Activated naive CD4-positive, alpha-beta T cell treated with anti-CD3 and anti-CD28 coated beads for 36 hours (primary cell): ENCODE measurements at places on chromosomes 6 and 20.
A peak's percentile ranks its signal among the peaks of the same experiment; 100 is the strongest.

GRCh38 chr20:8388707-8389106 is 256.6 kb downstream of the PLCB1 start:
- no peaks in the 10 kb centered on the region for H3K4me1 ChIP-seq
- no peaks in the 10 kb centered on the region for H3K36me3 ChIP-seq
- no peak overlapping the region for H3K4me3 ChIP-seq
- no peak overlapping the region for H3K27ac ChIP-seq
- no peak for DNase-seq
- H3K27me3 ChIP-seq, result peaks cover 3% of the 10 kb centered on the region

DNA sequence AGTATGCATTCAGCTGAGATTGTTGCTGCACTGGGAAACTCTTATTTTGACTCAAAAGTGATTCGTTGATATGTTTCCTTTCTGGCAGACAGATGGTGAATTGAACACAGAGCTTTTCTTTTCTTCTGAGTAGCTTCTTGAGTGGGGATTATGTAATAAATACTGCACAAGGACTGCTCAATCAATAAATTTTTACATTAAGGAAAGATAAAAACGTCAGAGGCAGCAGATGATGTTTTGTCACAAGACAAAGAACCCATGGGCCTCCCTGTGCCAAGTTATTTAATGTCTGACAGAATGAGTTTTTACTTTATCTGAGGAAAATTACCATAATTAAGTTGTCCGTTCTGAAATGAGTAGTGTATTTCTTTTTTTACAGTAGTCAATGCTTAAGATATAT is 460.3 kb downstream of the UTRN start:
- H3K4me3 ChIP-seq, result no peak overlapping the region
- H3K27ac ChIP-seq, result no peak overlapping the region
- DNase-seq, result no peak
- no peaks in the 10 kb centered on the region for H3K4me1 ChIP-seq
- H3K36me3 ChIP-seq, result peaks cover 1% of the 10 kb centered on the region

DNA sequence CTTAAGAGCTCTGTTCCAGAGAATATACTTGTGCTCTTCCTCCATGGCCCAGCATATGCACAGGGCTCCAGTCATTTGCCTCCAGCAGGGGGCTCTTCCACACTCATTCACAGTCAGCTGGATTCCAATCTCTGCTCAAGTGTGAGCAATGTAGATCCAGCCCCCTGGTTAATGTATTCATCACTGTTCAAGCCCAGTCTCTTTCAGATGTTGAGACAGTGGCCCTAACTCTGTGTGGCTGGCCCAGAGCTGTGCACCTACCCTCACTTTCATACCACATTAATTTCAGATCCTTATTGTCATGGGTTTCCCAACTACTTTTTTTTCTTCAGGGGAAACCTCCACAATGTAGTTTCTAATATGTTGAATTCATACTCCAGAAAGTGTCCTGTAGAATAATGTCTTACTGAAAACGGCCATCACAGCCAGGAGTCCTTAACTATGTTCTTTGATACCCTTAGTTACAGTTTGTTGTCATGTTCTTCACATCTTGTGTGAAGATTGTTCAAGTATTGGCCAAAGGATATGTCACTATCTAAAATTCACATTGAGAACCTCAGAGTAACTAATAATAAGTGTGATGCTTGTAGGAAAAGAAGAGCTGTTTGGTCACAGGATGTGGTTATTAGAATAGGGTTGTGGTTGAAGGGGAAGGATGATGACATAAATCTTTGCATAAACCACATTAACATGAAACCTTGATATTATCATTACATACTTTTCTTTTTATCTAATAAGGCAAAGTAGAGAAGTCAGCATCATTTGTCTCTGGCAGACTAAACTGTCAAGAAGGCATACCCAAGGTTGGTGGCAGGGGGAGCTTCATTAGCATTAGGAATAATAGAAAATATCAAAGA is 14.4 kb upstream of the HLA-DQA1 start:
- H3K4me1 ChIP-seq, result peaks cover 32% of the 10 kb centered on the region
- peak; percentile 56 for DNase-seq
- peaks cover 3% of the 10 kb centered on the region for H3K36me3 ChIP-seq
- H3K27ac ChIP-seq, result peak overlapping the region; percentile 90

- H3K4me3 ChIP-seq, result peak within 1 kb of the TSS; percentile 74
- peaks cover 18% of the 10 kb centered on the region for H3K27me3 ChIP-seq
- no peaks in the 10 kb centered on the region for H3K36me3 ChIP-seq
- H3K4me1 ChIP-seq, result peaks cover 18% of the 10 kb centered on the region
- DNase-seq, result peak; percentile 78
Observed at GRCh38 chr6:3157131-3157933, at the start of gene TUBB2A. Gene TUBB2A, minus strand, starts transcription at chr6:3157544. Its CDS starts 81 bp downstream, at chr6:3157463.

DNA sequence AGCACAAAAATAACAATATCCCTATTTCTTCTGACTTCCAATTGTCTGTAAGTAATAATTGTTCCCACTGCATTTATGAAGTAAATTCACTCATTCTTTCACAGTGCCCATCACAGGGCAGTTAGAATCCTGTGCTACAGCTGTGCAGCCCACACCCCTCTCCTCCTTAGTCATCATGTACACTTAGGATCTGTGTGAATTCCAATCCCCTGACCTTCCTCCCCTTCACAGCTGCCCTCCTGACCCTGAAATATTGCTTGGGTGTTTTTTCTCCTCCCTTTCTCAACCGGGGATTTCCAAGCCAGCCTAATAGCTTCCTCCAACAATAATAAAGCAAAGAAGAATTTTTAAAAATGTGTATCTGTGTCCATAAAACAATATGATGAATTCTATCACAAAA is 91.5 kb upstream of the BEND6 start:
- no peak for DNase-seq
- H3K36me3 ChIP-seq, result no peaks in the 10 kb centered on the region
- no peaks in the 10 kb centered on the region for H3K27me3 ChIP-seq
- H3K4me3 ChIP-seq, result no peak overlapping the region

- H3K36me3 ChIP-seq, result peaks cover 10% of the 10 kb centered on the region
- DNase-seq, result peak; percentile 89
- H3K27ac ChIP-seq, result peak within 1 kb of the TSS; percentile 90
- peaks cover 18% of the 10 kb centered on the region for H3K4me1 ChIP-seq
- no peaks in the 10 kb centered on the region for H3K27me3 ChIP-seq
Observed at GRCh38 chr20:33731693-33732165, at the start of gene ZNF341. Gene ZNF341, plus strand, starts transcription at chr20:33731996. Its CDS starts 26 bp downstream, at chr20:33732022.

- H3K27ac ChIP-seq, result no peak overlapping the region
- H3K4me3 ChIP-seq, result no peak overlapping the region
- H3K36me3 ChIP-seq, result no peaks in the 10 kb centered on the region
- no peak for DNase-seq
Observed at GRCh38 chr20:39188266-39188765, 226.2 kb downstream of the DHX35 start.

DNA sequence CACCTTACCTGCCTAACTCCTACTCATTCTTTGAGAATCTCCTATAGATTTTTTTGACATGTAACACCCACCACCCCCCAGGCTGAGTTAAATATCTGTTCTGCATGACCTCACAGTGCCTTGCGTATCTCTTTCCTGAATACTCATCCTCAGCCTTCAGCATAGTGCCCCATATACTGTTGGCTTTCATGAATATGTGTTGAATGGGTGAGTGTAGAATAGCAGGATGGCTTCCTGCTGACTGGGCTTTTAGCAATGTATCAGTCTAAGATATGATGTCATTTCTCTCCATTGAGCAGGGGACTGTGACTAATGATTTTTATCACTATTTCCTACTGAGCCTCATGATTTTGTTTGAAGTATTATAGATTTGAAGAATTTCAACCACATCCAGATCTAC is 361.6 kb upstream of the MARCKS start:
- DNase-seq, result no peak
- no peaks in the 10 kb centered on the region for H3K36me3 ChIP-seq
- no peak overlapping the region for H3K27ac ChIP-seq

GRCh38 chr20:3068986-3069900 is 2.2 kb upstream of the OXT start:
- peak; percentile 62 for DNase-seq
- no peaks in the 10 kb centered on the region for H3K36me3 ChIP-seq
- H3K27ac ChIP-seq, result no peak overlapping the region
- peaks cover 19% of the 10 kb centered on the region for H3K4me1 ChIP-seq
